ENCODE measurements at places on chromosomes 7 and 10.

DNA sequence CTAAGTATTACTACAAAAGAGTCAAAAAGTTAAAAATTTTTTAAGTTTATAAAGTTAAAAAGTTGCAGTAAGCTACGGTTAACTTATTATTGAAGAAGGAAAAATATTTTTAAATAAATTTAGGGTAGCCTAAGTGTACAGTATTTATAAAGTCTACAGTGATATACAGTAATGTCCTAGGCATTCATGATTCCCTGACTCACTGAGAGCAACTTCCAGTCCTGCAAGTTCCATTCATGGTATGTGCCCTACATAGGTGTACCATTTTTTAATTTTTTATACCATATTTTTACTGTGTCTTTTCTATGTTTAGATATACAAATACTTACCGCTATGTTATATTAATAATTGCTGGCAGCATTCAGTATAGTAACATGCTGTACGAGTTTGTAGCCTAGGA lies 92.3 kb downstream of the CTNNA3 start:
- DNase-seq = peak; percentile 42

GRCh38 chr10:48605786-48606529 lies 1.1 kb upstream of the ARHGAP22 start:
- no peak for DNase-seq

DNA sequence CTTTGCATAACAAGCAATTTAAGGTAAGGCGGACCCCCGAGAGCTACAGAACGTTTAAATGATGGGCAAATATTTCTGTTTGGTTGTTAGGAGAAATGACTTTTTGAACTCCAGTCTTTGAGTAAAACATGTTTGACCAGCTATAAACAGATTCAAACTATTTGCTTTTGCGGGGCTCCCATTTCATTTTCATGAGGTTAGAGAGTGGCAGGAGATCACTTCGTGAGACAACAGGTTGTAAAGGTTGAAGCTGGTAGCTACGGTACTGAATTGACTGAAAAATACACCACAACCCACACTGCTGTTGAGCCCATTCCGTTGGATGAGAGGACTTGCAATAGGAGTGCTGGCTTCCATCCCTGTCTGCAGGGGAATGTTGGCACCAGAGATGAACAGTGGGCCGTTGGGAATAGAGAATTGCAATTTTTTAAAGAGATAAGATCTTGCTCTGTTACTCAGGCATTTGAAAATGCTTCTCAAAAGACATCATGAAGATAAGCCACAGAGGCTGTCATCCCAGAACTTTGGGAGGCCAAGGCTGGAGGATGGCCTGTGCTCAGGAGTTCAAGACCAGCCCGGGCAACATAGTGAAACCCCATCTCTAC lies 65.7 kb upstream of the CARD11 start:
- DNase-seq = no peak

- DNase-seq = peak; percentile 34
These were observed 727.3 kb downstream of the AUTS2 start for GRCh38 chr7:70325509-70326101.

GRCh38 chr7:27185854-27186667 lies 1.0 kb upstream of the HOXA11 start:
- no peak for DNase-seq

- peak; percentile 66 for DNase-seq
These were observed 19.9 kb downstream of the TCAF1 start for GRCh38 chr7:143882020-143882603.

- no peak for DNase-seq
These were observed 507.1 kb upstream of the C7orf33 start for GRCh38 chr7:148083448-148083847.

GRCh38 chr7:133770863-133771492 lies 356.2 kb upstream of the LRGUK start:
- peak; percentile 68 for DNase-seq

DNA sequence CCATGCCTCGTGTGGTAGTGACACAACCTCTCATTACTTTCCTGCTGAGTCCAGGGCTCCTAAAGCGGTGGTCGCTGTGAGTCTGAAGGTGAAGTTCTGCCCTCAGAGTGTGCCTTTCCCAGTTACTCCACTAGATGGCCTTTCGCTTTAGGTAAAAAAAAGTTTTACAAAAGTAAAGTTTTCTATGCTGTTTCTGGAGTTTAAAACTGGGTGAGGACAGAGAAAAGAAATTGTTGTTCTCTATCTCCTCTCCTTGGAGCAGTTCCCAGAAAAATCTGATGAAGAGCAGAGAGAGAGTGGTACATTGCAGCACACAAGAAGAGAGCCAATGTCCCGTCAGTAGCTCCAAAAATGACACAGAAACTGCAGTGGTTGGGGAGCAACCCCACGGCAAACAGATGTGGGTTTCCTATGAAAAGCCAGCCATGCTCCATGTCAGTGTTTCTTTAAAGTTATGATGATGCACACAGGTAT lies 257.1 kb downstream of the GLI3 start:
- peak; percentile 54 for DNase-seq

- no peak for DNase-seq
These were observed 11.3 kb downstream of the STARD3NL start for GRCh38 chr7:38189231-38189938.

DNA sequence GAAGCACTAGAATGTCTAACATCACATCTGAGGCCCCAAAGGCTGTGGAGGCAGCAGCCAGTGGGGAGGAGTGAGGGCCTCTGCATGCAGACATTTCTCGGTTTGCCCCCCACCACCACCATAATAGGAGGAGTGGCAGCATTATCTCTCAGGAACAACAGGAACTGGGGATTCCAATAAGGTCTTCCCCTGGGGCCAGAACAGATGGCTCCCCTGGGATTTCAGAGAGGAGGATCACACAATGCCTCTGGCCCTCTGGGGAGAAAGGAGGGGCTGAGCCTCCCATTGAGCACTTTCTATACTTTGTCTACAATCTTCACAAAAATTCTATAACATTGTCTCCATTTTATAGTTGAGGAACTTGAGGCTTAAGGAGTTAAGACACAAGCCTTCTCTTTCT lies 61.1 kb downstream of the GRID1 start:
- no peak for DNase-seq

DNA sequence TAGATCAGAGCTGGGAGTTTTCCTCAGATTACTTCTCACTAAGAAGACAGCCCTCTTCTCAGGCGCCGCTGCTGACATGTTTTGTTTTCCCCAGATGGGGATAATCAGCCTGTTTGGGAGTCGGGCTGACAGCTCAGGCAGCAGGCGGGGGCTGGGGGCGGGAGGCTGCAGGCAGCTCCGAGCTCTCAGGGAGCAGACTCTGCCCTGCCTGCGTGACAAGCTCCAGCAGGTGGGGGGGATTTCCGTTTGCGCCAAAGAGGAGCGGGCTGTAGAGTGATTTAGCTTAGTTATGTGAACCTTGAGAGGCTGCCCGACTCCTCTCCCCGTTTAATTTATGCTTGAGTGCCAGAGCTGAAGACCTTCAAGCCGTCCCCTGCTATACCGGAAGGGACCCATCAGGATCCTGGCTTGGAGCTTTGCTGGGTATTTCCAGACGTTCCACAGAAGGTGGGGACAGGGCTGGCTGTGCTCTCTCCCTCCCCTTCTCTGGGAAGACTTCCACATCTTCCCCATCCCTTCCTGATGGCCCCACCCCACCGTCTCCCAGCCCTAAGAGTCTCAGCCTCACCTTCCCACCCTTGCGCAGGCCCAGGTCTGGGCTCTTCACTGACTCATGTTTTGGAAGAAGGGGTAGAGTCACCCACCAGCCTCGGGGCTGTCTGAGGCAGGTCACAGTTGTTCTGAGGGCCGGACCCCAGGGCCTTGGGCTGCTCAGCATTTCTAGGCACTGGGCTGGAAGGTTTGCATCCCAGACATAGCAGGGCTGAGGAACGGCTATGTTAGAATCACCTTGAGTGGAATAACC lies 24.7 kb upstream of the ADCYAP1R1 start:
- peak; percentile 6 for DNase-seq

DNA sequence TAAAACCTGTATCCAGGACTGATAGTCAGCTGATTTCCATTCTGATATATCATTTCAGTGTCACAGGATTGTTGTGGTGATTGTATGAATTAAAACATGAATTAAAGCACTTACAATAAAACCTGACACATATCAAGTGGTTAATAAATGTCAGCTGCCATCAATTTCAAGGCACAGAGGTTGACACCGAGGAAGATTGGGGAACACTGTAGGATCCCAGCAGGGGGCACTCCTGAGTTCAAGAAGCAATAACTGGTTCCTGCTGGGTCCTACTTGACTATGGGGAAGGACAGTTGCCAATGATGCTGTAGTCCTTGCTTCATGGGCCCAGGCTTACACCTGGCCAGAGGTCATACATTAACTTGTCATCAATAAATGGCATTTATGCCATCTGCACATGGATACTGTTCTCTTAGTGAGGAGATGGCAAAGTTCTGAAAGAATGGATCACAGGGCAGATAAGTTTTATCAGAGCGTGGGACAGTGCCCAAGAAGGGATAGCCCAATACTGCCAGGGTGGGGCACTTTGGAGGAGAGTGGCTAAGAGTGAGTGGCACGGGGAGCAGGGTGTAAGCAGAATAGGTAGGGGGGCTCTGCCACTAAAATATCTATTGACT lies 24.1 kb downstream of the FZD1 start:
- peak; percentile 39 for DNase-seq

DNA sequence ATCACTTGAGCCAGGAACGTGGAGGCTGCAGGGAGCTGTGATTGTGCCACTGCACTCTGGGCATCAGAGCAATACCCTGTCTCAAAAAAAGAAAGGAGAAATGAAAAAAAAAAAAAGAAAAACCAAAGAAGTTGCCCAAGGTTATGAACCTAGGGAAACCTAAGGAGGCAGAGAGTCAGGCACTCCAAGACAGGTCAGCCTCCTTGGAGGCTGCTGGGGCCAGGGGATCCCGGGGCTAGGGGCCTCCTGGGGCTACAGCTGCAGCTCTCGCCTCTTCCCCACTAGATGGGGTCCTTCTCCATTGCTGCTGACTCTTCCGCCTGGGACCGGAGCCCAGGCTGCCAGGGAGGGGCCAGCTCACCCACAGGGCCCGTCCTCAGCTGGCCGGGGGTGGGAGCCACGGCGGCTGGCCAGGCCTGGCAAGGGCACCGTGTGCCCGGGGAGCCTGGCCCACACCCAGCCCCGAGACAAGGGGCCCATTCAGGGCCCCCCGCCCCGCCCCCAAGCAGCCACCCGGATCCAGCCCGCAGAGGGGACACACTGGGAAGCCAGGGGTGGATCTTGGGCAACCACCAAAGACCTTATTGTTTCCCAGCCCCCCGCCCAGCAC lies 1.7 kb upstream of the SPACDR start:
- peak; percentile 73 for DNase-seq

DNA sequence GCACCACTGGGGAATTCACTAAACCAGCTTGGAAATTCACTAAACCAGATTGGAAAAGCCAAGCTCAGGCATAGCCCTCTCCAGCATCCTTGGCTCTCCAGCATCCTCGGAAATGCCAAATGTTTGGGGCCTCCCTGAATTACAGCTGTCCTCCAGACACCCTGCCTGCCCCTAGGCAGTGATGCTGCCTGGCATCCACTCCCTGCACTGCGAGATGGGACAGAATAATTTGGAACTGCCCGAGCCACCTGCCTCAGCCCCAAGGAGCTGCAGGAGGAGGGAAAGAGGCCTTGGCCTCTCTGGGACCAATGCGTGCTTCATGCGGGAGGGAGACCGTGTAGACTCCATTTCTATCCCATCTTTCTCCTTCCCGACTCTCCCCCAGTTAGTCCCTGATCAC lies 64.3 kb downstream of the INSIG1 start:
- no peak for DNase-seq

DNA sequence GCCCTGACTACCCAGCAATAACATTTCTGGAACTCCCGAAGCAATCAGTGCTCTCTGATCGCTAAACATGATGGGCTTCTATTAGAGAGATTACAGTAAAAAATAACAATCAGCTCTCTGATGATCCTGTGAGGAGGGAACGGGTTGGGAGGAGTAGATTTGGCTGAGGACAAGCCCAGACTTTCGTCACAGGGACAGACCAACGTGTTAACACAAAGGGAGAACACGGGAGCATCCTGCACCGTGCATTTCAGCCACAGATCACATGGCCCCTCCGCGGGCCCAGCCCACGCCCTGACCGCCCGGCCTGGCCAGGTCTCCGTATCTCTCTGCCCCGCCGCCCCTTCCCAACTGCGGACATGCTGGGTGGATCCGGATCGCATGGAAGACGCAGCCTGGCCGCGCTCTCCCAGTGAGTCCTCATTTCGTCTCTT lies 95.0 kb upstream of the AGBL3 start:
- peak; percentile 96 for DNase-seq

DNA sequence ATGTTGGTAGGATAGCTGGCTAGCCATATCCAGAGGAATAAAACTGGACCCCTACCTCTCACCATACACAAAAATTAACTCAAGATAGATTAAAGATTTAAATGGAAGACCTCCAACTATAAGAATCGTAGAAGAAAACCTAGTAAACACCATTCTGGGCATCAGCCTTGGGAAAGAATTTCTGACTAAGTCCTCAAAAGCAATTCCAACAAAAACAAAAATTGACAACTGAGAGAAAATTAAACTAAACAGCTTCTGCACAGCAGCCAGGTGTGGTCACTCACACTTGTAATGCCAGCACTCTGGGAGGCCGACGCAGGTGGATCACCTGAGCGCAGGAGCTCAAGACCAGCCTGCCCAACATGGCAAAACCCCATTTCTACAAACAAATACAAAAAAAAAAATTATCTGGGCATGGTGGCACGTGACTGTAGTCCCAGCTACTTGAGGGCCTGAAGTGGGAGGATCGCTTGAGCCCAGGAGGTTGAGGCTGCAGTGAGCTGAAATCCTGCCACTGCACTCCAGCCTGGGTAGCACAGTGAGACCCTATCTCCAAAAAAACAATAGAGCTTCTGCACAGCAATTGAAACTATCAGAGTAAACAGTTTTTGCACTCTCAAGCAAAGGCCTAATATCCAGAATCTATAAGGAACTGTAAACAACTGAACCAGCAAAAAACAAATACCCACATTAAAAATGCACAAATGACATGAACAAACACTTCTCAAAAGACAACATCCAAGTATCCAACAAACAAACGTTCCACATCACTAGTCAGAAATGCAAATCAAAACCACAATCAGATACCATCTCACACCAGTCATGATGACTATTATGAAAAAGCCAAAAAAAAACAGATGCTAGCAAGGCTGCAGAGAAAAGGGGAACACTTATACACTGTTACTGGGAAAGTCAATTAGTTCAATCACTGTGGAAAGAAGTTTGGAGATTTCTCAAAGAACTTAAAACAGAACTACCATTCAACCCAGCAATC lies 4.8 kb downstream of the CRPPA start:
- DNase-seq = peak; percentile 79

GRCh38 chr10:119355930-119356329 lies 148.6 kb downstream of the GRK5 start:
- no peak for DNase-seq

- no peak for DNase-seq
These were observed 104.5 kb downstream of the GALNT17 start for GRCh38 chr7:71236230-71237105.

GRCh38 chr7:116862951-116863670 lies 724 bp downstream of the CAPZA2 start:
- DNase-seq = no peak
